CD4-positive, alpha-beta T cell treated with Interleukin-4 for 4 hours (primary cell): ENCODE measurements at places on chromosomes 1 and 21.
A peak's percentile ranks its signal among the peaks of the same experiment; 100 is the strongest.

DNA sequence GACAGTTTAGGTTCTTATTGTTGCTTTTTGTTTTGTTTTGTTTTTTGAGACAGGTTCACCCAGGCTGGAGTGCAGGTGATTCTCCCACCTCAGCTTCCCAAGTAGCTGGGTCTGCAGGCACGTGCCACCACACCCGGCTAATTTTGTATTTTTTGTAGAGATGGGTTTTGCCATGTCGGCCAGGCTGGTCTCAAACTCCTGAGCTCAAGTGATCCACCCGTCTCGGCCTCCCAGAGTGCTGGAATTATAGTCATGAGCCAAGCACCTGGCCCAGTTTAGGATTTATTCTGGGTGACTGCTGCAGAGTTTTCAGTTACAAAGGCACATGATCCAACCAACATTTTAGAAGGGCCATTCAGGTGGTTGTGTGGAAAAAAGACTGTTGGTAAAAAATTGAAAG is 102.0 kb downstream of the SPAG17 start:
- no peak for DNase-seq

DNA sequence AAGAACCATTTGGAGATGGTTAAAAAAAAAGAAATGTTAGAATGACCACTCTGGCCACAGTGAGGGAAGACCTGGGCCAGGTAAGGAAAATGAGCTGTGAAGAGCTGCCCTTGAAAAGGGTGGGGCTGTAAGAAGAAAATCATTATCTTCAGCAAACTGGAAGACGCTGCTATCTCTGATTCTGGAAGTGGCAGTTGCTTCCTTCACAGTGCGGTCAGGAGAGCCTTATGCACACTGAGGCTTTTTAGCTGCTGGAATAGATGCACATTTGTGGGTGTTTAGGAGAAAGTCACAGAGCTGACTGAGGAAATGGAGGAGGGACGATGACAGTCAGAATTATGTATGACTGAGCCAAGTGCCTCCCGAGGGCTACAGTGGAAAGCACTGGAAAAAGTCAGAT is 91.6 kb downstream of the TBX19 start:
- DNase-seq, result no peak

- DNase-seq, result no peak
These were observed 13.9 kb downstream of the PUM1 start for GRCh38 chr1:31051611-31052010.

- DNase-seq, result no peak
These were observed 3.7 kb upstream of the RHEX start for GRCh38 chr1:206049293-206049692.

GRCh38 chr1:7097938-7098592 is 312.8 kb downstream of the CAMTA1 start:
- DNase-seq, result no peak

DNA sequence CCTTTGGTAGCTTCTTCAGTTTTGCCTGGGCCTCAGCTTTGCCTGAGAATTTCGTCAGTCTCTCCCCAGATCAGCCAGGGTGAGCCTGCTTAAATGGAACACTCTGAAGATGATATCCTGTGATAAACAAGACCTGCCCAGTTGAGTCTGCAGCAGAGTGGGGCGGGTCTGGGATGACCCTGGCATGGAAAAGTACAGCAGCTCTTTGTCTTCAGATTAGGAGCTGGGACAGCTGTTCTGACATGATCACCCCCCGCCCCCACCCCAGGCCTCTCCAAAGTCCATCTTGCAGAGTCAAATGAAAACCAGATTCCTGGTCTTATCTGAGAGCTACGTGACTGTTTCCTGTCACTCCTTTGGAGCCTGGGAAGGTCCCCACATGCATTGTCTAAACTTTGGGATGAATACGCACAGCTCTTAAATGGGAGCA is 2.2 kb upstream of the TMEM51 start:
- DNase-seq, result no peak

GRCh38 chr1:25873120-25873519 is 2.4 kb downstream of the PAQR7 start:
- DNase-seq, result no peak

- DNase-seq, result no peak
These were observed 50.7 kb downstream of the IRF2BP2 start for GRCh38 chr1:234559152-234559901.

DNA sequence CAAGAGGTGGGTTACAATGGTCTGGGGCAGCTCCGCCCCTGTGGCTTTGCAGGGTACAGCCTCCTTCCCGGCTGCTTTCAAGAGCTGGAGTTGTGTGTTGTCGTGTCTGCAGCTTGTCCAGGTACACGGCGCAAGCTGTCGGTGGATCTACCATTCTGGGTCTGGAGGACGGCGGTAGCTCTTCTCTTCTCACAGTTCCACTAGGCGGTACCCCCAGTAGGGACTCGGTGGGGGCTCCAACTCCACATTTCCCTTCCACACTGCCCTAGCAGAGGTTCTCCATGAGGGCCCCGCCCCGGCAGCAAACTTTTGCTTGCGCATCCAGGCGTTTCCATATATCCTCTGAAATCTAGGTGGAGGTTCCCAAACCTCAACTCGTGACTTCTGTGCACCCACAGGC is 12.3 kb upstream of the CDCP2 start:
- no peak for DNase-seq

- DNase-seq, result no peak
These were observed 48.2 kb upstream of the RGS21 start for GRCh38 chr1:192268468-192269052.

DNA sequence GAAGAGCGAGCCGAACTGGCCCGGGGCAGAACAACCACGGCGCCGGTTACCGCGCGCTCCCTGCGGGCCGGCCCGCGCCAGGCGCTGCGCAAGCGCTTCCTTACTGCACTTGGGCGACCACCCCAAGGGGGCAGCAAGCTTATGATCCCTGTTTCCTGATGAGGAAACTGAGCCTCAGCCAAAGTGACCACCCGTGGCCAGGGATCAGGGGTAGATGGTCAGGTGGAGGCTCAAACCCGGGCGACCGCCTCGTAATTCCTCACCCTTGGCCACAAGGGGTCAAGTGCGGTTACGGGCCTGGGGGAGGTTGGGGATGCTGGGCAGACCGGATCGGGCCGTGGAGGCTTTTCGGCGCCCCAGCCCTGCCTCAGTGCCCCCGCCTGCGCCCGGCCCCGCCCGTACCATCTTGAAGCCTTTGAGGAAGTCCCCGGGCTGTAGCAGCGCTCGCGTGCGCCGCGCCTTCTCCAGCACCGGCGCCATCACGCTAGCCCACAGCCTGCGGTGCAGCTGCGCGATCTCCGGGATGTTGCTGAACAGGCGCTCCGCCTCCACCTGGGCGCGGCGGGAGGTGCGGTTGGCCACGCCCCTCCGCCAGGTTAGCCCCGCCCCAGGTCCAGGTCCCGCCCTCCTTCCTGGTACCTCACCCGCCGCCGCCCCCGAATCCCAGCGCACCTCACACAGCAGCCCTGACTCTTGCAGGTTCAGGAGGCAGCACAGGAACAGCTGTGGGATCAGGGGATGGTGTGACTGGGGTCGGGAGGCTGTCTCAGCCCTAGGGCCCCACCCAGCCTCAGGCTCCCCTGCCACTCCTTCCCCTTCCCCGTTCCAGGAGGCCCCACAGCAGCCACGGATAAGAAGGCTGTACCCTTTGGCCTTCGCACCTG is 5.4 kb upstream of the TNFRSF25 start:
- DNase-seq, result no peak

DNA sequence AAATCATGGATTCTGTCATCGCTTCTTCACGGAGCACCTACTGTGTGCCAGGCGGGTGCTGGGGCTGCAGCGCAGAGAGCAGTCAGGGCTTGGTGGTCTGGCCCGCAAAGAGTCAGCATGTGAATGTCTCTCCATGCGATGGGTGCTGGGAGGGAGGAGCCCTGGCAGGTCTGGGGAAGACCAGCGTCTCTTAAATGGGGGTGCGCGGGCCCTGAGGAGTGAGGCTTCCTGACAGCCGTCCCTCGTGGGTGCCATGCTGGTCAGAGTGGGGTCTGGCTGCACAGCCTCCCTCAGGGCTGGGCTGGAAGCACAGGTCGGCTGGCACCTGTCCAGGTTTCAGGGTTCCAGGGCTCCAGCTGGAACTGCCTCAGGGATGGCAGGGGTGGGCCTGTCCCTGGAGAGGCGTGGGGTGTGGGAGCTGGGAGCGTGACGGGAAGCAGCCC is 18.5 kb downstream of the TP73 start:
- no peak for DNase-seq

DNA sequence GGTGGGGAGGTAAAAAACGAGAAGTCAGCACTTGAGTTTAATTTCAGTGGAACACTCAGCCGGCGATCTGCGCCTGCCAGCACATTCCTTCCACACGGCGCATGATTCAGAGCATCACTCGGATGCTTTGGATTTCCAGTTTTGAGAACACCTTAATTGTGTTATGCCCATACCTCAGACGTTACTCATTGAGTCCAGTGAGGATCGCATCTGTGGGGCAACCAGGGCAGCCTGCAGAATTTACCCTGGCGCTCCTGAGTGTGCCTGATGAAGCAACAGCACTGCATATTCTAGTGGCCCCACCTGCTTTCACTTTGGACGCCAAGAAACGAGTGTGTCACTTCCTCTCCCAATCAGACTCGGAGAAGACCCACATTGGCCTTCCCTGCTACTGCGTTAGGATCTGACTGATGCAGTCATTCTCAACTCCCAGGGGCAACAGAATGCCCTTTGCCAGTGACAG is 19.9 kb downstream of the FAM89A start:
- no peak for DNase-seq

- DNase-seq, result no peak
These were observed 51.6 kb downstream of the BACH1 start for GRCh38 chr21:29350246-29350779.

- DNase-seq, result peak; percentile 19
These were observed 53.6 kb upstream of the RUNX1 start for GRCh38 chr21:35102488-35103371.

DNA sequence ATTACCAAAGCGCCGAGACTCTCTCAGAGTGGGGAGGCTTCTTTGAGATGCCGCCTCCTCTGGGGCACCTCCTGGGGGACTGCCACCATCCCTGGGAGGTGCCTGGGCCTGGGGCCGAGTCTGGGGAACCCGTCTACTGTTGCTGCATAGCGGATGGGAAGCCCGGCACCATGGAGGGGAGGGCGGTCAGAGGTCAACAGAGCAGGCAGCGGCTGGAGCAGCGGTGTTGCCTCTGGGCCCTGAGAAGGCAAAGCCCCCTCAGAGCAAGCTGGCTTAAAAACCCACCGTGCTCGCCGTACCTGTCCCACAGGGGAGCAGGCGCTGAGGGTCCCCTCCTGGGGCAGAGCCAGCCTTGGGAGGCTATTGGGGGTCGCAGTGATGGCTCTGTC is 62.0 kb downstream of the ARHGEF16 start:
- no peak for DNase-seq

- DNase-seq, result no peak
These were observed 53.6 kb downstream of the ACBD3 start for GRCh38 chr1:226132728-226133503.

DNA sequence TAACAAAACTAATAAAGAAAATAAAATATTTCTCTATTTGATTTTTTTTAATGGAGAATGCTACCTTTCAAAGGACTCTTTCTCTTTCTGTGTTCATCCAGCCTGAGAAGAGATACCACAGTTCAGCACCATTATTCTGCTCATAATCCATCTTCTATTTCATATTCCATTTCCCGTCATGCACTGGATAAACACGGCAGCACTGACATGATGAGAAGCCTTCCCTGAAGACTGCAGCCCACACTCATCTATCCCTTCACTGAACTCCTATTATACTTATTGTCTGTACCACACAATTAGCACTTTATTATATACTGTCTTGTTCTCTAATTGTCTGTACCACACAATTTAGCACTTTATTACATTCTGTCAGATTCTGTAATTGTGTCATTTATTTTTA is 10.7 kb upstream of the NPL start:
- no peak for DNase-seq

GRCh38 chr21:25904044-25904695 is 169.4 kb downstream of the GABPA start:
- DNase-seq, result no peak

DNA sequence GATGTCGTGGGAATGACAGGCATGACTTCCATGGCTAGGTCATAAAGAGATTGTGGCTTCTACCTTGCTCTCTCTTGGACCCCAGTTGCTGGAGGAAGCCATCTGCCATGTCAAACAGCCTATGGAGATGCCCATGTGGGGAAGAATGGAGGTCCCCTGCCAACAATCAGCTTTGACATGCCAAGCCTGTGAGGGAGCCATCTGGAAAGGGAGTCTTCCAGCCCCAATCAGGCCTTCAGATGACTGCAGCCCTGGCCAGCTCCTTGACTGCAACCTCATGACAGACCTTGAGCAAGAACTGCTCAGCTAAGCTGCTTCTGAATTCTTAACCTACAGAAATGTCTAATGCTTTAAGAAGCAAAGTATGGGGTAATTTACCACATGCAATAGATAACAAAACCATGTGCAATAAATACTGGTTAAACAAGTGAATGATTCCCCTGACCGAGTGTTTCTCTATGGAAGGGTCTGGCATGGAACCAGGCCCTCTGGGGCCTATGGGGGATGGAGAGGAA is 187.1 kb downstream of the HIVEP3 start:
- DNase-seq, result no peak

DNA sequence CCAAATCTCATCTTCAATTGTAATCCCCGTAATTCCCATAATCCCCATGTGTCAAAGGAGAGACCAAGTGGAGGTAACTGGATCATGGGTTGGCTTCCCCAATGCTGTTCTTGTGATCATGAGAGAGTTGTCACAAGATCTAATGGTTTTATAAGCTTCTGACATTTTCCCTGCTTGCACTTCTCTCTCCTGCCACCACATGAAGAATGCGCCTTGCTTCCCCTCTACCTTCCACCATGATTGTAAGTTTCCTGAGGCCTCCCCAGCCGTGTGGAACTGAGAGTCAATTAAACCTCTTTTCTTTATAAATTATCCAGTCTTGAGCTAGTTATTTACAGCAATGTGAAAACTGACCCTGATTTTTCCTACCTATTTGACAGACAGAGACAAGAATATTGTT is 162.5 kb upstream of the SYT6 start:
- DNase-seq, result no peak

GRCh38 chr1:235821361-235821981 is 45.2 kb downstream of the LYST start:
- no peak for DNase-seq

- DNase-seq, result peak; percentile 68
These were observed 16.4 kb downstream of the CD2 start for GRCh38 chr1:116770625-116771024.

GRCh38 chr1:157025856-157026255 is 19.7 kb downstream of the ARHGEF11 start:
- no peak for DNase-seq
